ENCODE measurements at places on chromosomes 3 and 15.
A peak's percentile ranks its signal among the peaks of the same experiment; 100 is the strongest.

DNA sequence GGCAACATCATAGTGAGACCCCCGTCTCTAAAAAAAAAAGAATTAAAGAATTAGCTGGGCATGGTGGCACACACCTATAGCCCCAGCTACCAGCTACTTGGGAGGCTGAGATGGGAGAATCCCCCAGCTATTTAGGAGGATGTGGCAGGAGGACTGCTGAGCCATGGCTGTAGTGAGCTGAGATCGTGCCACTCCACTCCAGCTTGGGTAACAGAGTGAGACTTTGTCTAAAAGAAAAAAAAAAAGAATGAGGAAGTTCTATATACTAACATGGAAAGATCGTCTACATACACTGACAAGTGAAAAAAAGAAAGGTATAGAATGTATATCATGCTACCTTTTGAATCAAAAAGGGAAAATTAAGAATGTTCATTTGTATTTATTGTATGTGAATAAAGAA lies 83.9 kb upstream of the CDAN1 start:
- DNase-seq = no peak

- no peak for DNase-seq
These were observed 22.8 kb downstream of the STRIT1 start for GRCh38 chr3:155270485-155271342.

- DNase-seq = peak; percentile 12
These were observed 409.1 kb upstream of the ATP11B start for GRCh38 chr3:182384221-182384620.

DNA sequence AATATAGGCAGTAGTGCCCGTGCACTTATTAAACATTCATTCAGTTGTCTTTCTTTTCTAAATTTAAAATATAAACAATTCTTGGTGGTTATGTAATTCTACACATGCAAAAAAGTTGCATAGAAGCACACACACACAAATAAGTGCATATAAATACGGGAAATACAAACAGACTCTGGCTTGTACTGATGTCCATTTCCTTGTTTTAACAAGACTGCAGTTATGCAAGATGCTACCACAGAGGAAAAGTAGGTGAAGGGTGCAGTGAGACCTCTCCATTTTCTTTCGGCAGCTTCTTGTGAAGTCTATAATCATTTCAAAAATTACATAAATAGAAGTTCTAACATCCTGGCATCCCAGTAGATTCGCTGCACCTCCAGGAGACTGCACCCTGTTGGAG lies 130.6 kb upstream of the BCL6 start:
- DNase-seq = no peak

DNA sequence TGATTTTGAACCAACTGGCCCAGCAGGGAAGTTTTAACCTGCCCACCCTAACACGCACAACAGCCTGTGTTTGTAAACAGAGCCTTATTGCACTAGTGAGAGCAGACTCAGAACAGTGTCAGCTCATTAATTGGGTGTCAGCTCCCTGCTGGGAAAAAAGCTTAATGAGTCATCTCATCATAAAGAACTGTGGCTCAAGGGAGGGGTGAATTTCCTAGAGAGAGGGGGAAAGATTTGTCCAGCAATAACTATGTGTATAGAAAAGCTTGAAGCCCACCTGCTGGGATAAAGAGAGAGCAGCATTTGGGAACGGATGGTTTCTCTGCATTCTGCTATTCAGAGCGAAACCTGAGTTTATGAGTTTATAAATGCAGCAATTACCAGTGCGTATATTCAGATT lies 48.9 kb upstream of the GMNC start:
- no peak for DNase-seq

- peak; percentile 14 for DNase-seq
These were observed 151.6 kb downstream of the SERPINI1 start for GRCh38 chr3:167887096-167887495.
